Uterus (tissue), 4 donors: ENCODE measurements at places on chromosomes 4 and X. TPM values are rescaled to one million over a fixed set of nuclear protein-coding genes. Genes with fewer than 3 reads are reported as not detected.

DNA sequence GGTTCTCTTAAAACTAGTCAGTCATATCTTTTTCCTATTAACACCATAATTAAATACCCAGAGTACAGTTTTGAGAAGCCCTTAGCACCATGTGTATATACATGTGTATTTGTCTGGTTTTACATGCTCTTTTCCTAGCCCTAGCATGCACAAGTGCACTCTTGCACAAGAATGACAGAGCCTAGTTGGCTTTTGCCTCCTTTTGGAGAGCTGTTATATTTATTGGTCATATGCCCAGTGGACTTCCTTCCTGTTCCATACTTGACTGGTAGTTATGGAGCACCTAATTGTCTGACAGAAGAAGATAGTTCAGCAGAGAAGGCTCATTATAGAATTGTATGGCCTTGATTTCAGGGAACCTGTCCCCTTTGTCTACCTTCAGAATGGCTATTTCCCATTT lies 155.6 kb downstream of the ARX start:
- no peaks in the 10 kb centered on the region for H3K27me3 ChIP-seq
- H3K4me3 ChIP-seq = no peak overlapping the region
- no peak overlapping the region for H3K27ac ChIP-seq
- DNase-seq = no peak
- no peaks in the 10 kb centered on the region for H3K36me3 ChIP-seq

GRCh38 chr4:86848136-86848535 lies 1.0 kb downstream of the SLC10A6 start:
- no peaks in the 10 kb centered on the region for H3K36me3 ChIP-seq
- no peaks in the 10 kb centered on the region for H3K4me1 ChIP-seq
- DNase-seq = no peak
- no peak overlapping the region for H3K4me3 ChIP-seq

- H3K4me3 ChIP-seq = no peak overlapping the region
- no peaks in the 10 kb centered on the region for H3K36me3 ChIP-seq
- H3K27ac ChIP-seq = no peak overlapping the region
- H3K4me1 ChIP-seq = no peaks in the 10 kb centered on the region
Observed at GRCh38 chrX:38163193-38163592, 57.5 kb downstream of the SRPX start.

GRCh38 chrX:108397627-108398391 lies 40.4 kb downstream of the COL4A6 start:
- DNase-seq = no peak
- no peak overlapping the region for H3K27ac ChIP-seq
- H3K4me1 ChIP-seq = no peaks in the 10 kb centered on the region
- no peaks in the 10 kb centered on the region for H3K36me3 ChIP-seq

STPG2 gene
- 1.0 TPM for total RNA-seq

BEND4 gene
- 1.0 TPM for total RNA-seq

- H3K27ac ChIP-seq = peak overlapping the region; percentile 76
- H3K4me3 ChIP-seq = no peak overlapping the region
- no peaks in the 10 kb centered on the region for H3K4me1 ChIP-seq
- H3K36me3 ChIP-seq = no peaks in the 10 kb centered on the region
- peak; percentile 63 for DNase-seq
Observed at GRCh38 chr4:17058916-17059741, 160.7 kb upstream of the LDB2 start.

DNA sequence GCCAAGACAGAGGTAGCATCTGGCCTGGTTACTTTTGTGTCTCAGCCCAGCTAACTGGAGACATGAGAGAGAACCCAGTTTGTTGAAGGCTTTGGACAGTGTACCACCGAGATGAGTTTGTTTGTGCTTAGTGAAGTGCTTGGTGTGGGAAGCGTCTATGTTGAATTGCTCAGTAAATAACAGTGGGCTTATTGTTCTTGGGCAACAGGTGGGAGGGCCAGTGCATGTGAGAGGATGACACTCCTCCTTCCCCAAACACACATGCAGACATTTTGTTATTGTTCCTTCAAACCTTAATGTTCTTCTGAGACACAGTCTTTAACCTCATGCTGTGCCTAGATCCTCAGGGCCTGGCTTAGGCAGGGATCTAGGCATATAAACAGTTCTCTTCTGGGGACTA lies 39.7 kb downstream of the MSN start:
- H3K27ac ChIP-seq = peak overlapping the region; percentile 71
- H3K27me3 ChIP-seq = no peaks in the 10 kb centered on the region
- H3K36me3 ChIP-seq = no peaks in the 10 kb centered on the region

DNA sequence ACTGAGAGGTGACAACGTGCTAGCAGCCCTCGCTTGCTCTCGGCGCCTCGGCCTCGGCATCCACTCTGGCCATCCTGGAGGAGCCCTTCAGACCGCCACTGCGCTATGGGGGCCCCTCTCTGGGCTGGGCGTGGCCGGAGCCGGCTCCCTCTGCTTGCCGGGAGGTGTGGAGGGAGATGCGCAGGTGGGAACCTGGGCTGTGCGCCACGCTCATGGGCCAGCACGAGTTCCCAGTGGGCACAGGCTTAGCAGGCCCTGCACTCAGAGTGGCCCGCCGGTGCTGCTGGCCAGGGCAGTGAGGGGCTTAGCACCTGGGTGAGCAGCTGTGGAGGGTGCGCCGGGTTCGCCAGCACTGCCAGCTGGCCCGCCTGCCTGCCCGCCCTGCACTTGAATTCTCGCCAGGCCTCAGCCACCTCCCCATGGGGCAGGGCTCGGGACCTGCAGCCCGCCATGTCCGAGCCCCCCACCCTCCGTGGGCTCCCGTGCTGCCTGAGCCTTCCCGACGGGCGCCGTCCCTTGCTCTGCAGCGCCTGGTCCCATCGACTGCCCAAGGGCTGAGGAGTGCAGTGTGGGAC lies 148.0 kb downstream of the RAPGEF2 start:
- no peak overlapping the region for H3K27ac ChIP-seq
- H3K4me1 ChIP-seq = no peaks in the 10 kb centered on the region
- no peak for DNase-seq
- no peaks in the 10 kb centered on the region for H3K36me3 ChIP-seq

DCLK2 gene
- 13.4 TPM for total RNA-seq

ADH1C gene
- 1.0 TPM for total RNA-seq

MAGEA8 gene
- not detected for total RNA-seq

DNA sequence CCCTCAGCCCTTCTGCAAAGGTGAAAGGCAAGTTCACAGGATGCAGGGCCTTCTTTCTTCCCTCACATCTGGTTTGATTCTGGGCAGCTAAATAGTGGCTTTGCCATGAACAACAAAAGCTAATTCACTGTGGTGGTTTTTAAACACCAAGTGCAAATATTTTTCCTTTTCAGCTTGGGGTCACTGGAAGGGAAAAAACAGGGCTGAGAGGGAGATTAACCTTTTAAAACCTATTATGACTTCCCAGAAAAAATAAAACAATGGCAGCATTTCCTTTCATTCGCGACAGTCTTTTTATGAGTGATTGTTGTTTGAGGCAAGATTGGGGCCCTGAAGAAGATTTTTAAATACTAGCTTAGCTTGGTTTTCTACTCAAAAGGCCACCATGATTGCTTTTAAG lies 103.7 kb upstream of the SCML1 start:
- peak overlapping the region; percentile 11 for H3K27ac ChIP-seq
- no peak for DNase-seq
- H3K4me1 ChIP-seq = no peaks in the 10 kb centered on the region
- H3K36me3 ChIP-seq = no peaks in the 10 kb centered on the region
- no peak overlapping the region for H3K4me3 ChIP-seq
- no peaks in the 10 kb centered on the region for H3K27me3 ChIP-seq

DNA sequence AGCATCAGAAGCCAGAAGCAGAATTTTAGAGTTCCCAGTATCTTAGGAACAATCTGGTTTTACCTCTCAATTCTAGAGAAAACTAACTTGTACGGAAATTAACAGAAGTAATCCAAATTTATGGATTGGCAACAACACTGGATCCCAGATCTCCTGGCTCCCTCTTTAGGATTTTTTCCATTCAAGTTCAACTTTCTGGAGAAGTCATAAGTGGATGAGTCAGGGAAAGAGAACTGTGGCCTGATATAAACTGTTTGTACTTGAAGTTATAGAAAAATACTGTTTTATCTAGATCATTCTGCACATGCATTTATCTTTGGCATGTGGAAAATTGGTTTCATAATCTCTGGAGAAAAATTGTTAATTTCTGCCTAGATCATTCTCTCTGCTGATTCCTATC lies 380.4 kb downstream of the PCDH7 start:
- no peak overlapping the region for H3K4me3 ChIP-seq
- H3K27ac ChIP-seq = no peak overlapping the region
- DNase-seq = no peak
- H3K36me3 ChIP-seq = no peaks in the 10 kb centered on the region
- no peaks in the 10 kb centered on the region for H3K4me1 ChIP-seq

DNA sequence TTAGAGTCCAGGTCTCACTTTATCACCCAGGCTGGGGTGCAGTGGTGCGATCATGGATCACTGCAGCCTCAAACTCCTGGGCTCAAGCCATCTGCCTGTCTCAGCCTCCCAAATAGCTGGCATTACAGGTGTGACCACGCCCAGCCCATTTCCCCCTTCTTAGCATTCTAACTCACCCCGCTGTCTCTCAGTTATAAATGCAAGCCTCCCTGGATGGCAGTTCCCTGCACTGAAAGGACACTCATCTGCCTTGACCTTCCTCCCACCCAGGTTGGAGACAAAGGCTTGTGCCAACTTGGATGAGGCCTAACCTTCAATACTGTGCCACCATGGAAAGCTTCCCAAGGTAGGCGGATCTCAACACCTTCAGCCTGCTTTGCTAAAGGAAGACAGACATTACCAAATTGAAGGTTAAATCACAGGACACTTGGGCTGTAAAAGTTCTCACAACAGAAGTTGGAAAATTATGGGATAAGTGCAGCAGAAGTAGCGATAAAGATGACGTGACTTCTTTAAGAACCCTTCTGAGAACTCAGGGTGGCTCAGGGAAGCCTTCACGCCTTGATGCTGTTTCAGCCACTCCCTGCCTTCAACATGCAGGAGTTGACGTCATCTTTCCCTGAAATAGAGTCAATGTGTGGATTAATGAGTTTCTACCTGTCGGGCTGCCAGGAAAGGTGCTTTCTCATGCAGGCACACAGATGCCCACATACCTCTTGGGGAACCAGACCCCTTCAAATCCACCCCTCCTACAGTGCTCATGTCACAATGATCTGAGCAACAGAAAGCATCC lies 10.6 kb upstream of the GPM6B start:
- H3K27me3 ChIP-seq = no peaks in the 10 kb centered on the region
- no peaks in the 10 kb centered on the region for H3K4me1 ChIP-seq
- H3K4me3 ChIP-seq = no peak overlapping the region
- DNase-seq = no peak
- H3K27ac ChIP-seq = no peak overlapping the region

DNA sequence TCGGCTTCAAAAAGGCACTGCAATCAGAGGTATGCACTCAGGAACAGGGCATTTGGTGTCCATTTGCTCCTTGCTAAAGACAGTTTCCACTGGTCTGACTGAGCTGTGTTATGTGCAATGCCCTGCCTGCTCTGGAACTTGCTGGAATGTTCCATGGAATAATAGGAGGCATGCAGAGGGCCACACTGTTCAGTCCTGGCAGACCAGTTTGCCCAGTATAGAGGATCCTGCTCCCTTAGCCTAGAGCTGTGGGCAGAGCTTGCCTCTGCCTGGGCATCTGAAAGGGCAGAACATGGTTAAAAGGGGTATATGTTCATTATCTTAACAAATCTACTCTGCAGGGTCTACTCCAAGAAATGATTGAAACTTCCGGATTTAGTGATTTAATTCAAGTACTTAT lies 27.8 kb upstream of the CD99L2 start:
- H3K27me3 ChIP-seq = no peaks in the 10 kb centered on the region
- H3K4me3 ChIP-seq = no peak overlapping the region
- no peaks in the 10 kb centered on the region for H3K4me1 ChIP-seq
- DNase-seq = no peak
- H3K27ac ChIP-seq = no peak overlapping the region
